Left forelimb (tissue), 1 donor: ENCODE measurements at places on chromosomes 5 and 9.

DNA sequence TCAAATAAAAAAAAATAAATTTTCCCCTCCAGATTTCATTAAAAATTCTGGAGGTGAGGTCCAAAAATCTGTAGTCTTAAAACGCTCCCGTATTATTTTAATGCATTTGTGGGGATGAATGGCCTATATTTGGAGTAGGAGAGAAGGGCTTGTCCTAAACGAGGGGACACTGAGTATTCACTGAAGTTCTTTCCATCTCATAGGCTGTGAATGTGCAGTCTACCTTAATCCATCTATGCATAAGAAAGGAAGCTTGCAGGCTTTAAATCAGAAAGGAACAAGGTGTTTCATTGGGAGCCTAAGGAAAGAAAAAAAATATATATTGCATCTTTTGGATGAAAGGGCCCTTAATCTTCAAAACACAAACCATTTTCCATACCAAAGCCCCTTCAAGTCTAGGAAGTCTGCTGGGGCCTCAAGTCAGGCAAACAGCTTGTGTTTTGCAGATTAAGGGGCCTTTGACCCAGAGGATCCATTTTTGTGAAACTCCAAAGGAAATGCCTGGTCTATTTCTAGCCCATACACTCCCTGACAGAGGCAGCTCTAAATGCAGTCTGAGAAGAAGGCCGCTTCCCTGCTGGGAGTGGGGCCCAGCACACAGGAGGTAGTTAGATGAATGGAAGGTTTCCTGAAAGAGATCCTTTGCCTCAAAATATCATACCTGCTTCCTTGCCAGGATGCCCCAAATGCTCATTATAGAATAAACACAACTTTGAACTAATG is 35.6 kb downstream of the BRINP1 start:
- DNase-seq = no peak

DNA sequence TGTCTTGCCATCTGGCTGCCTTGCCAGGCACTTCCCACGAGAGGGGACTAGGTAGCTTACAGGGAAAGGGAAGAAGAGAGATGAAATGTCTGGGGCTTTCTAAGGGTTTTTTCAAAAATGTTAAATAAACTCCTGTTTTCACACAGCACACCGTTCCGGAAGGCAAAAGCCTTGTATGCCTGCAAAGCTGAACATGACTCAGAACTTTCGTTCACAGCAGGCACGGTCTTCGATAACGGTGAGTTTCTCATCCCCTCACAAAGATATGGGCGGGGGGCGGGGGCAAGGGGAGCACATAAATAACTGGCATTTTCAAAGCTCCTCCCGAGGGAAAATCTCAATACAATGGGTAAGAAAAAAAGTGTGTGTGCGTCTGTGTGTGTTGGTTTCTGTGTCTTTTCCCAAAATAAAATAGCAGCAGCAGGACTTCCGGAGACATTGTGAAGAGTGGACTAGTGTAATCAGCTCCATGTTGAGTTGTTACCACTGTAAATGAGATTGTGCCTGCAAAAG is 189.6 kb downstream of the NR3C1 start:
- DNase-seq = no peak

GRCh38 chr5:82719368-82719767 is 357.8 kb downstream of the TMEM167A start:
- DNase-seq = no peak

GRCh38 chr5:11946317-11946716 is 42.1 kb upstream of the CTNND2 start:
- DNase-seq = no peak

DNA sequence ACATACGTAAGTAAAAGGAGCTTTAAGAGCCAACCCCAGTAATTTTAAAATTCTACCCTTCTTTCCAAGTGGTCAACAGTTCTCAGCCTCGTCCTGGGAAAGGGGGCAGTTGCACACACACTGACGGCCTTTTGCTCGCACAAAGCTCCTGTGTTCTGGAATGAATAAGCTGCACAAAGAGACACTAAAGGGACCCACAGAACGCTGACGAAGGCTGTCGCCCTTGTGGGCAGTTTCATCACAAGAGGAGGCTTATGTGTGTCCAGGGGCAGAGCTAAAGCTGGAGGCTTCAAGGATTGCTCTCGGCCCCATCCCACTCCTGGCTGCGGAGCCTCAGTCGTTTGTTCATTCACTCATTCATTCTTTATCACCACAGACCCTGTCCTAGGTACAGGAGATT is 67.0 kb upstream of the NEK6 start:
- DNase-seq = no peak

- no peak for DNase-seq
These were observed 179.7 kb upstream of the FBXL17 start for GRCh38 chr5:108561416-108562204.

- no peak for DNase-seq
These were observed 363.7 kb downstream of the CSNK1G3 start for GRCh38 chr5:123875561-123876275.

GRCh38 chr9:133862585-133863256 is 124.6 kb upstream of the SARDH start:
- DNase-seq = no peak

GRCh38 chr9:98227883-98228282 is 27.6 kb downstream of the TBC1D2 start:
- DNase-seq = no peak

- DNase-seq = no peak
These were observed 99.3 kb downstream of the SEMA6A start for GRCh38 chr5:116475338-116475737.

- no peak for DNase-seq
These were observed 9.6 kb upstream of the KIF27 start for GRCh38 chr9:83930881-83931280.

GRCh38 chr9:78014776-78015175 is 16.8 kb downstream of the GNAQ start:
- DNase-seq = no peak
